ENCODE measurements at places on chromosomes 12 and 14. TPM values are rescaled to one million over a fixed set of nuclear protein-coding genes. Genes with fewer than 3 reads are reported as not detected.

- no peak for DNase-seq
These were observed 1.1 kb downstream of the TPI1 start for GRCh38 chr12:6868211-6869048.

The RTL1 gene
- not detected for total RNA-seq

The GALNT6 gene
- 93.3 TPM for total RNA-seq

DNA sequence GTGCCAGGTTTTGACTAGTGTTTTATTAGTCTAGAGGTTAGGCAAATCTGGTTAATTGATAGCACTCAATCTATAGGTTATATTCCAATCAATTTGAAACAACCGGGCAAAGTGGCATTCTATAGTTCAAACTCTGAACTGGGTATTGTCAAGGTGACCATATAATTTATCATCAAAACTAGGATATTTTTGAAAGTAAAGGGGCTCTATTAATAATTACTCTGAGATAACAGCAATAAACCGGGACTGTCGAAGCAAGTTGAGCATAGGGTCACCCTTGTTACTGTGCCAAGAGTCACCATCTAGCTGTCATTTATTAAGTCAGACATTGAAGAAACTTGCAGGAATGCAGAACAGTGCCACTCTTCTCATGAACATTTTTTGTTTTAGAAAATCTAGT lies 321.2 kb downstream of the RAD51B start:
- DNase-seq, result peak; percentile 70

The SPIC gene
- total RNA-seq, result not detected

The EPYC gene
- not detected for total RNA-seq

GRCh38 chr12:57461276-57461916 lies 1.8 kb downstream of the GLI1 start:
- DNase-seq, result no peak

- DNase-seq, result peak; percentile 97
These were observed 87.3 kb downstream of the PHLDA1 start for GRCh38 chr12:75944097-75944904.

GRCh38 chr12:111927346-111927745 lies 85.3 kb downstream of the MAPKAPK5 start:
- no peak for DNase-seq

The DPY19L2 gene
- 3.6 TPM for total RNA-seq

The TMEM119 gene
- not detected for total RNA-seq

DNA sequence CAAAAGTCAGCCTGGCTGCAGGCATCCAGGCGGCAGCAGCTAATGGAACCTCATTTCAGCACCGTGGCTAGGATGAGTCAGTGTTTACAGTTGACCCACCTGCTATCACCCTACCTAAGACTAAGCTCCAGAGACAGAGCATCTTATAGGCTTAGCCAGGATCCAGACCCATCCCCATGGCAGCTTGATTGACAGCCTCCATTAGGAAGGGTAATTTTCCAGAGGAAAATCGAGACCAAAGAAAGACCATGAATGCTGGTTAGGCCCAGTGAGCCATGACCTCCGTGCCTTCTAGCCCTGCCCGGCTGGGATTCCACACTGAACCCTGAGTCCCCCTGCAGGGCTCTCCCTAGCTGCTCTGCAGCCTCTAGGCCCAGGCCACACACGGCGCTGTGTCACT lies 38.7 kb downstream of the TUNAR start:
- peak; percentile 78 for DNase-seq

The NAV3 gene
- total RNA-seq, result 9.2 TPM

DNA sequence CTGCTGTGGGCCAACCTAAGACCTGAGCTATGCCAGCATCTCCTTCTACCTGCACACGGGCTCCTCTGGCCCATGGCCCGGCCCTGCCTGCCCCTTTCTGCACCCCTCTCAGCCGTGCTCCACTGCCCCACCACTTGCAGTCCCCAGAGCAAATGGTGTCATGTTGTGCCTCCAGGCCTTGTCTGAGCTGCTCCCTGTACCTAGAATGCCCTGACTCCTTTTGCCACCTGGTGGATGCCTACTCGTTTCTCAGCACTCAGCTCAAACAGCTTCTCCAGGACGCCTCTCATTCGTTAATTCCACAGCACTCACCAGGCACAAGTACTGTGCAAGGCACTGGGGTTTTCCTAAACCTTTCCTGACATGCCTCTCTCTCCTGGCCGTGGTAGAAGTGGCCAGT lies 63.2 kb upstream of the PNMA1 start:
- DNase-seq, result no peak

DNA sequence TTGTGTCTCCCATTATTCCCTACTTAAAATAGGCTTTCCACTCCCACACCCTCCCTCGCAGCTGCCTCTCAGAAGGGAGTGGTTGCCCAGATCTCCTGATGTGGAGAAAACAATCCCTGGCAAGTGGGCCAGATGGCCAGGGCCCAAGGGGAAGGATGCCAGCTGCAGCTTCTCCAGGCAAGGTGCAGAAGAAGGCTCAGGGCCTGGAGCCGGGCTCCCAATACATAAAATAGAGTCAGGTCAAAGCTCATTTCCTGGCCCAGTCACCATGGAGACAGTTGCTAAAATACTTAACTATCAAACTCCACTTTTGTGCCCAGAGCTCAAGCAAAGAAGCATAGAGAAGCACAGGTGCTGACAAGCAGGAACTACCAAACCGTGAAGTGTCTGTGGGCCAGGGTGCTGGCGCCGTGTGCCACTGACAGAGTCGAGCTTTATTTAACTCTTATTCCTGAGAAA lies 45.7 kb upstream of the ITPR2 start:
- DNase-seq, result peak; percentile 73

DNA sequence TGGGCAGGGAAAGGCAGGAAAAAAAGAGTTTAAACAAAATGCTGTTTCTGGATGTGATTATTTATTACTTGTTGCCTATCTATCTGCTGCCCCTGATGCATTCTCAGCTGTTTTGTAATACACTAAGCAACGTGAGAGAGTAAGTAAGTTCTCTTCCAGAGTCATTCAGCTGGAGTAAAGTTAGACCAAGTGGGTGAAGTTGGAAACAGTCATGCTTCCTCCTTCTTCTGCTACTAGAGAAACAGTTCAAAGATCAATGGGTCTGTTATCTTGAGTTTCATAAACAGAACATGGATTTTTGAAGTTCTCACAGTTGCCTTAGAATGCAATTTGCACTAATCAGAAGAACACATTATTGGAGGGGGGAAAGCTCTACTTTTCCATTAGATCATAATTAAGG lies 279.3 kb downstream of the EGLN3 start:
- DNase-seq, result peak; percentile 23

The KCNK13 gene
- total RNA-seq, result not detected

GRCh38 chr14:22479776-22480464 lies 109.1 kb downstream of the DAD1 start:
- no peak for DNase-seq

DNA sequence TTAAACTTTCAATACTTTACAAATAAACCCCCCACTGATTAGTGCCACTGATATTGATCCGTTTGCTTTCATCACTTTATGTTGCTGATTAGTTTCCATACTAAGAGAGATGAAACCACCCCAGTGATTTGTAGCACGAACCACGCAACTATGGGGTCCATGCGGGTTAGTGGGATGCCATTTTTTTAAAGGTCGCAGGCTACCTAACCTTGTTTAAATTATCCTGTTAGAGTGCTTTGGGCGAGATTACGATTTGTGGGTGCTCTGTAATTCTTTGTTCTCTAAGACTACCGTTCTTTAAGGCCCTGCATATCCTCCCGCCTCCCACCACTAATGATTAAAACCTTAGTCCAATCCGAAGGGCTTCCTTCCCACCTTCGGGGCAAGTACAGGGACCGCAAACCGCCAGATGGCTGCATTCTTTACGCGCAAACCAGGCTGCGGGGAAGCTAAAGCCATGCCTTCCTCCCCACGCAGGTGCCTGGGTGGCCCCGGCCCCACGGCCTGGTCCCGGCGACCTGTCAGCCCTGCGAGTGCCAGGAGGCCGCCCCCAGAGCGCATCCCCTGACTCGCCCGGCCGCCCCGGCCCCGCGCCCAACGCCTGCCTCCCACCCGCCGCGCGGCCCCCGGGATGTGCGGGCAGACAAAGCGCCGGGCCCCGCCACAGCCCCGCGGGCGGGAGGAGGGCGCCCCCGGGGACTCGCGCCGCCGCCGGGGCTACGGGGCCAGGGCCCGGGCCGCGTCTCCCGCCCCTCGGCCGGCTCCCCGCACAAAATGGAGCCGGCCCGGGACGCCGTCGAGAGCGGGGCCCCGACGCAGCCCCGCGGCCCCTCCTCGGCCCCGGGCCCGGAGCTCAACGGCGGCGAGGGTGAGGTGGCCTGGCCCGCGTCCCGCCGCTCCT lies 759 bp downstream of the NFYB start:
- peak; percentile 70 for DNase-seq

The GTF2H3 gene
- 32.4 TPM for total RNA-seq

DNA sequence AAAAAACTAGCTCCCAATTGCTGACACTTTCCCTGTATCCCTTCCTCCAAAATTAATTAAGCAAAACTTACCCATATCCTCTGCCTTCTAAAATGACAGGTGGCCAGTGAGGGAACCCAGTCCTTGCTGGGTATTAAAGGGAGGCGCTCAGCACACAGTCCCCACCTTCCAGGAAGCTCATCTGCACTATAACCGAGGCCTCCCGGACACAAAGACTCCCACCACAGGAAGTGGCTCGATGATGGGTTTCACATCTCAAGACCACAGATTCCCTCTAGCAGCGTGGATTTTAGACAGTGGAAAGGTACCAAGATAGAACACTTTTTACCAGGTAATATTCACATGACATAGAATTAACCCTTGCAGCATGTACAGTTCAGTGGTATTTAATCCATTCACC lies 126.8 kb upstream of the NCOR2 start:
- no peak for DNase-seq

The OR4N2 gene
- total RNA-seq, result not detected

GRCh38 chr12:17950898-17951297 lies 139.1 kb downstream of the RERGL start:
- no peak for DNase-seq

The RHEBL1 gene
- total RNA-seq, result 0.10 TPM

DNA sequence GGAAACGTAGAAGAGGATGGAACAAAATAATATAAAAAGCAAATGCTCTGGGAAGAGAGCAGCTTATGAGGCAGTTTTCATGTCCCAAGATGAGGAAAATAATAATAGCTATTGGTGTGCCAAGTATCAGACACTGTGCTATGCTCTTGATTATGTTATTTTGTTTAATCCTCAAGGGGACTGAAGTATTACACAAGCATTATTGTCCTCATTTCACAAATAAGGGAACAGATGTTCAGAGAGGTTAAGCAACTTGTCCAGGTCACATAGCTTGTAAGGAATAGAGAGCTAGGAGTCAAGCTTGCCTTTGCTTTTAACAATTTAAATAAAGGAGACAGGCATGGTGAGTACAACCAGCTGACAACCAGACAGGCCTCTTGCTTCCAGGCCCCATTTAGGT lies 26.9 kb upstream of the LTBP2 start:
- no peak for DNase-seq

- no peak for DNase-seq
These were observed 38.5 kb downstream of the SLC25A47 start for GRCh38 chr14:100361626-100362025.

The NRXN3 gene
- total RNA-seq, result 2.9 TPM

Measured in renal cortical epithelial cell (primary cell).